CD4-positive, alpha-beta T cell treated with Interleukin-2 at 100 ng/mL for 4 hours (primary cell): ENCODE measurements at places on chromosomes 4 and X.

DNA sequence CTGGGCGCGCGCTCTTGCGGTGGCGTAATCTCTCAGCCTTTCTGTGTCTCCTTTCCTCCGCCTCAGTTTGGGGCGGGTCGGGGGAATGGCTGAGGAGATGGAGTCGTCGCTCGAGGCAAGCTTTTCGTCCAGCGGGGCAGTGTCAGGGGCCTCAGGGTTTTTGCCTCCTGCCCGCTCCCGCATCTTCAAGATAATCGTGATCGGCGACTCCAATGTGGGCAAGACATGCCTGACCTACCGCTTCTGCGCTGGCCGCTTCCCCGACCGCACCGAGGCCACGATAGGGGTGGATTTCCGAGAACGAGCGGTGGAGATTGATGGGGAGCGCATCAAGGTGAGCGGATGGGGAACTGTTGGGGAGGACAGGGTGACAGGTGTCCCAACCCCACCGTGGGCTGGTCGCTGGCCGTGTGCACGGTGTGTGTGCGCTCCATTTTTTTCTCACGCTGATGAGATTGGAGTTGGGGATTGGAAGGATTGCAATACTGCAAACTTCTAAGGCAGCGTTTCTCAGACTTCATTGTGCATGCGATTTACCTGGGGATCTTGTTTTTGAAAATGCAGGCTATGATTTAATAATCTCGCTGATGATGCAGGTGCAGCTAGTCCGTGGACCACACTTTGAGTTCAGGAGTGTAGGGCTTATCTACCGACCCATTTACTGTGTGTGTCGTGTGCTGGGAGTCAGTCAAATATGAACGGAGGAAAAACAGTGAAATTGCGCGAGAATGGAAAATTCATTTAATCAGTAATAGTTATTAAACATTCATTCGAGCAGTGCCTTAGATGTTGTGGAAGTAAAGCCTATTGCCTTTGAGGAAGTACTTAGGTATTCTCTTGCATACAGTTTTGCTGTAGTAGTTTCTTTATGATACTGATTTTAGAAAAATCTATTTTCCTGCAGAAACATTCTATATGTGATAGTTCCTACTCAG, at the start of gene RAB33B:
TSS of gene RAB33B (plus strand) at position 11 of the 935 bp plus-strand sequence. CDS start at position 86, 75 bp downstream.
- no peak for DNase-seq

DNA sequence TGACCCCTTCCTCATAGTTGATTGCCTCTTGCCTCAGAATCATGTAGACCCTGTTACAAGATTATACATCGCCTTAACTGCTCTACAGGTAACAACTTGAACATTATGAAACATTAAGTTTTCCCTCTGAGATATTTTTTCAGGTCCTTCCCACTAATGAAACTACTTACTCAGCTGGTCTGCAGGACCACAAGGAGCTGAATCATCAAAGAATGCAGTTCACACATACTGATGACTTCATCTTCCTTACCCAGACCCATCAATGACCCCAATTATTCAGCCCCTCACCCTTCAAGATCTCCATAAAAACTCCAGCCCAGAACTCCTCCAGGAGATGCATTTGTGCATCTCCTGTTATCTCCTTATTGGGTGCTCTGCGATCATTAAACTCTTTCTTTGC, 720.9 kb downstream of the RAPGEF2 start:
- DNase-seq = no peak

DNA sequence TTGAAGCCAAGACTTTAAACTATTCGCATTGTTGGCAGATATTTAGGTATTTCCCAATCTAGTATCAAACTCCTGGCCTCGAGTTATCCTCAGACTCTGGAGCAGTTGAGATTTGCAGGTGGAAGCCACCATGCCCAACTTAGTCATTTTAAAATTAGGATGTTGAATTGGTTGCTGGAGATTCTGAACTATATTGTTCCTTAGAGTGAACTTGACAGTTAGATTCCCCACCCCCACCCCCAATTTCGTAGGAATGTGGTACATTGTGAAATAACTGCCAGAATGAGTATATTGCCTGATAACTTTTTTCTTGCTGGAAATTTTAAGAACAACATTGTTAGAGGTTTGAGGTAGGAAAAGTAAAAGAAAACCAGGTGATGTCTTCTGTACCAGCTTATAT, 2.3 kb downstream of the NOCT start:
- DNase-seq = no peak

GRCh38 chrX:118418811-118419251, 72.9 kb downstream of the WDR44 start:
- no peak for DNase-seq

GRCh38 chrX:65671966-65672365, 4.5 kb downstream of the MSN start:
- DNase-seq = no peak

DNA sequence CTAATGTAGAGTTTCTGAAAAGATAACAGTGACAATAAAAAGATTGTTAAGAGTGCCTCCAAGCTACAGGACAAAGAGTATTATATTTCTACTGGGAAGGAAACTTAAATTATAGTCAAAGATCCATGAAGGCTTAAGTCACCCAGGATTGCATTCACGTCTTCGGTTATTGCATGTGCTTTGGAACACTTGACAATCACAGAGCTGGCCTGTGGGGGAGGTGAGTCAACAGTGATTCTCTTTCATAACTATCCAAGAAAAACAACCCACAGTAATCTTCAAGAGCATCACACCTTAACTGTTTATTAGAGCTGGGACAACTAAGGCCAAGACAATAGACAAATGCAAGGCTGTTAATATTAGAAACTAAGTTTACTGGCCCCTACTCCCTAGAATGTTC, 40.3 kb downstream of the PDGFC start:
- DNase-seq = no peak

DNA sequence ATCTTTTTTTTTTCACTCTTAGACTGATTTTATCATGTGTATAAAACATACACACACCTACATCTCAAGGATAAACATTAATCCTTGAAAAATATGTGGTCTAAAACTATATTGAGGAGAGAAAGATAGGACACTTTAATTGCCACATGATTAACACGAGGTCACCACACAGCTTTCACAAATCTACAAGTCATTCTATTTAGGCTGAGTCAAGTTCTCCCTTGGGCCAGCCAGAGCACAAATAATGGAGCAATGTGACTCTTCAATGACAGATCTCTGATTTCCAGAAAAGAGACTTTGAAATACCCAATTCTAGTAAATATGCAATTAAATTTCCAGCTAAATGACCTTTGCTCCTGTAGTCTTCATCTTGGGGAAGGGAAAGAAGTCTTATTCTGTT, 12.9 kb upstream of the ADH4 start:
- DNase-seq = no peak

GRCh38 chr4:62644372-62644771, 1444.2 kb downstream of the ADGRL3 start:
- DNase-seq = no peak
